ENCODE measurements at places on chromosomes 2 and 18. TPM values are rescaled to one million over a fixed set of nuclear protein-coding genes. Genes with fewer than 3 reads are reported as not detected.

REG1B gene
- total RNA-seq: 11.0 TPM

DNA sequence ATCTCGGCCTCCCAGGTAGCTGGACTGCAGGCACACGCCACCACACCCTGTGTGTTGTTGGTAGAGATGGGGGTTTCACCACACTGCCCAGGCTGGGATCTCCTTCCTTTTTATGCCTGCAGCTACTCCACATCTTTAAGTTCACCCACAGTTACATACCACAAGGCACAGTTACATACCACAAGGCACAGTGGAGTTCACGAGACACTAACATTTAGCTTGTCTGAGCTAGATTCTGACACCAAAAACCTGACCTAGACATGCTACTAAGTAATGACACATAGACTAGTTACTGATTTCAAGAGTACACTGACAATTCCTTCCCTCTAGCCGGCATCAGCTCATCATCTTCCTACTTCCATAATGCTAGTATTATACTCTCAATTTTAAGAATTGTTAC lies 4.3 kb downstream of the POLR2D start:
- no peak overlapping the region for H3K4me3 ChIP-seq
- no peak overlapping the region for H3K27ac ChIP-seq
- peaks cover 16% of the 10 kb centered on the region for H3K36me3 ChIP-seq

GRCh38 chr2:41962922-41963622 lies 84.7 kb upstream of the PKDCC start:
- DNase-seq: no peak
- no peaks in the 10 kb centered on the region for H3K36me3 ChIP-seq
- H3K4me1 ChIP-seq: peaks cover 26% of the 10 kb centered on the region
- H3K27me3 ChIP-seq: no peaks in the 10 kb centered on the region
- no peak overlapping the region for H3K4me3 ChIP-seq
- H3K27ac ChIP-seq: peak overlapping the region; percentile 74

DNA sequence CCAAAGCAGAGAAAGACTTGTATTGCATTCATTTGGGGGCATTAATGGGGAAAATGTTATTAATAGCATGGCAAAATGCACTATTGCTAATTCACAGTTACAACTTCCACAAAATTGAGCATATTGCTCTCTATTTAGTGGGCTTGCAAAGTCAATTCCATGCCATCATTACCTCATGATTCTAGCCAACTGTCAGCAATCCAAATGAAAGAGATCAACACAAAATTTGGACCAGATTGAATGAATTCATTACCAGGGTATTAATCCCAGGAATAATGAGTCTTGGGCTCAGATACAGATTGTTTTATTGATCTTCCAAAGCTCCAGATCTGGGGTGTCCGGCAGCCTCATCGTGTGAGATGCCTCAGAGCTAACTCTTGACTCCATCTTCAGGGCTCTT lies 38.3 kb downstream of the NXPH2 start:
- no peaks in the 10 kb centered on the region for H3K4me1 ChIP-seq
- no peaks in the 10 kb centered on the region for H3K27me3 ChIP-seq
- H3K4me3 ChIP-seq: no peak overlapping the region

C2orf81 gene
- 11.6 TPM for total RNA-seq

DNA sequence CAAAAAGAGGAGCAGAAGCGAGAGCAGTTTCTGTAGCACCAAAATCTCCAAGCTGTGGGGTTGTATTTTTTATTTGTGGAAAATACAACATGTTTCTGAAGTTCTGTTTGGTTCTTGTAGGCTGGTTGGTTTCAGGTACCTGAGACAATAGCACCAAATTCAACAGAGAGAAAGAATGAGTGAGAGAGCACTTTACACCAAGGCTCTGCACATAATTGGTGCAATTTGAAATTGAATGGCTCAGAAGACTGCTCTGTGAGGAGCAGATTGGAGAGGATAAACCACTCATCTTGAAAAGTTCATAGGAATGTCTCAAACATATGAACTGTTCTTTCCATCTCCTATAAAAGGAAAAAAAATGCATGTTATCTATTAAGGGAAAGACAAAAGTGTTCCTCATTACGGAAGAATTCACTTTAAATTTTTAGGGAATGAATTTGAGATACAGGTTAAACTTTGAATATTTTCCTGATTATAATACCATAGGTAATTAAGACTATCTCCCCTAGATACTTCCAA lies 175.1 kb downstream of the ATAD2B start:
- no peak overlapping the region for H3K4me3 ChIP-seq
- H3K27me3 ChIP-seq: no peaks in the 10 kb centered on the region
- H3K27ac ChIP-seq: no peak overlapping the region
- no peaks in the 10 kb centered on the region for H3K4me1 ChIP-seq
- DNase-seq: no peak

VAMP8 gene
- 196 TPM for total RNA-seq

DNA sequence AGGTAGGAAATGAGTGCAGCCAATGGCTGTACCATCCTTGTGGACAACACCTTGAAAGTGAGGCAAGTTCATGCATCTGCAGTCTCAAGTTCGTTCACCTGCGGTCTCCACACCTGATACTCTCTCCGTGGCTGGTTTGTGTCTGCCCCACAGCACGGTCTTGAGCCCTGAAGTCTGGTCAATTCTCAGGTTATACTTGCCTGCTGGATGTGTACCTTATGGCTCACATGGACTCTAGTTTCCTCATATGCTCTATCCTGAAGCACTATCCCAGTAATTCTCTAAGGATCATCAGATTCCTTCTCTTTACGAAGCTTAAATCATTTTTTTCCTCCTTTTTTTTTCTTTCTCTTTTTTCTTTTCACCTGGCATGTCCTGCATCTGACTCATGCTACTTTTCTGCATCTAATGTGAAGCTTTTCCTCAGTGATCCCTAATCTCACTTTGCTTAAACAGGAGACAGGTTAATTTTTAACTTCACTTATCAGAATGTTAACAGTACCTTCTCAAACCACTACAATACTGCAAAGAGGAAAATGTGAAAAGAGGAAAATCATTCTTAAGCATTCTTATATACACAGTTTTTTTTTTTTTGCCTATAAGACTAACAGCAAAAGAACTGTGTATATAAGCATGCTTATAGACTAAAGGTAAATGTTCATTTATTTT lies 511.2 kb downstream of the SOX11 start:
- H3K4me1 ChIP-seq: no peaks in the 10 kb centered on the region
- no peak overlapping the region for H3K27ac ChIP-seq
- H3K27me3 ChIP-seq: no peaks in the 10 kb centered on the region

NDC80 gene
- 0.63 TPM for total RNA-seq

- H3K4me3 ChIP-seq: no peak overlapping the region
- no peaks in the 10 kb centered on the region for H3K27me3 ChIP-seq
- no peak for DNase-seq
Measured at GRCh38 chr2:100189387-100189786, 47.0 kb upstream of the AFF3 start.

DNA sequence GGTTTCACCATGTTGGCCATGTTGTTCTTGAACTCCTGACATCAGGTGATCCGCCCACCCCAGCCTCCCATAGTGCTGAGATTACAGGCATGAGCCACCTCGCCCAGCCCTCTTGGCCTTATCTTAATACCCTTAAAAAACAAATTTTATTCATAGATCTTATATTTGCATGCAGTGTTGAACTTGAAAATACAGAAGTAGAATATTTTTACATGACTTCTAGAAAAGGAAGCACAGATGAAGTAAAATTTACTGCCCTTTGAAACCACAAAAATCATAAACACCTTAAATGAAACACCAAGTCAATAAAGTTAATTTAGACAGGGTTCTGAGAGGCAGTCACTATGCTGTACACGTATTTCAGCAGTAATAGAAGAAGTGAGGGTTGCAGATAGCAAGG lies 145.7 kb downstream of the CERS6 start:
- no peak overlapping the region for H3K4me3 ChIP-seq
- no peaks in the 10 kb centered on the region for H3K27me3 ChIP-seq
- DNase-seq: no peak
- H3K4me1 ChIP-seq: no peaks in the 10 kb centered on the region

GRCh38 chr2:43169099-43169945 lies 57.1 kb downstream of the ZFP36L2 start:
- H3K27me3 ChIP-seq: no peaks in the 10 kb centered on the region
- H3K36me3 ChIP-seq: no peaks in the 10 kb centered on the region
- no peak overlapping the region for H3K4me3 ChIP-seq
- peak overlapping the region; percentile 79 for H3K27ac ChIP-seq

DNA sequence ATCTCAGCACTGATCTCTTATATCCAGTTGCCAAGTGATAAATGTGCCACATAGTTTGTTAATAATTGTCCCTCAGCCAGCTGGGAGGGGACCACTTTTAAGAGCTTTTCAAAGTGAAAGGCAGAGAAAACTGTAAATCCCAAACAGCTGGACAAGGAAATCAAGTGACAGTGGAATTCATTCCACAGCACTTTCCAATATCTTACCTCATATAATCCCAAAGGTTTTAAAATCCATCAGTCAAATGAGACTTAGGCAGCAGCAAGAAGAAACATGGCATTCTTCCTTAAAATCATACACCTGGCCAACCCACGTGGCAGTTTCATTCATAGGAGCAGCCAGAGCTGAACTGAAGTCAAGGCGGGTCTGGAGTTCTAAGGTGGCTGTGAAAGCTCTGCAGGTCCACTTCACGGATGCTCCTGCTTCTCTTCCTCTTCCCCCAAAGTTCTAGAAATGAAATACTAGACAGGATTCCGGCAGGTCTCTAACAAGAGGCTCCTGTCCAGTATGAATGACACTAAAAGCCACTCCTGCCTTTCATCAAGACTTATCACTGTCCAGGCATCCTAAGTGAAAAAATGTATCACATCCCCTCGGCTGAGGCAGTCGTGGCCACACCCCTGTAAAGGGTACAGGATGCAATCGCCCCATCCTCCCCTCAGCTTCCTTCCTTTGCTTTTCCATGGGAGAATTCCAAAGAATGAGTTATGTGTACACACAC lies 190.4 kb upstream of the STK17B start:
- H3K4me3 ChIP-seq: no peak overlapping the region
- H3K4me1 ChIP-seq: no peaks in the 10 kb centered on the region
- no peaks in the 10 kb centered on the region for H3K27me3 ChIP-seq
- H3K27ac ChIP-seq: no peak overlapping the region

HJURP gene
- 0.94 TPM for total RNA-seq

- H3K4me1 ChIP-seq: no peaks in the 10 kb centered on the region
- H3K27me3 ChIP-seq: no peaks in the 10 kb centered on the region
- H3K27ac ChIP-seq: no peak overlapping the region
- no peak for DNase-seq
Measured at GRCh38 chr2:233764264-233764663, 4.2 kb downstream of the UGT1A1 start.

- H3K36me3 ChIP-seq: no peaks in the 10 kb centered on the region
- no peak overlapping the region for H3K27ac ChIP-seq
- DNase-seq: no peak
Measured at GRCh38 chr2:227466887-227467600, 4.9 kb upstream of the AGFG1 start.

DNA sequence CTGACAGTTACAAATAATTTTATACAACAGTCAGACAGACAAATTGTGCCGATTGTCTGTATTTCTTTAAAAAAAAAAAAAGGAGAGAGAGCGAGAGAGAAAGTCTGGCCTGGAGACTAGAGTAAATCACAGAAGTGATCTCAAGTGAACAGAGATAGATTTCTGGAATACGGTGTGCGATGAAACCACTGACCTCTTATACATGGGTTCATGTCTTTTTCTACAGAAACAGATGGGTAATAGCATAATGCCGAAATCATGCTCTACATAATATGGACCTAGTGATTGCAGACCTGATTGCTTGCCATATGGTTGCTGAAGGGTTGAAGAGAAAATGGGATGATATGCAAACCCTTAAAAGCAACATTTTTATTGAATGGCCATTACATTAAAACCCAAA lies 403.3 kb upstream of the FANCL start:
- no peaks in the 10 kb centered on the region for H3K4me1 ChIP-seq
- DNase-seq: no peak
- no peaks in the 10 kb centered on the region for H3K27me3 ChIP-seq
- no peak overlapping the region for H3K27ac ChIP-seq

GRCh38 chr2:2825516-2826208 lies 494.6 kb upstream of the MYT1L start:
- no peak for DNase-seq
- no peaks in the 10 kb centered on the region for H3K4me1 ChIP-seq
- H3K36me3 ChIP-seq: no peaks in the 10 kb centered on the region
- H3K27ac ChIP-seq: no peak overlapping the region
- H3K27me3 ChIP-seq: no peaks in the 10 kb centered on the region

- DNase-seq: no peak
- no peak overlapping the region for H3K27ac ChIP-seq
- H3K27me3 ChIP-seq: no peaks in the 10 kb centered on the region
- H3K36me3 ChIP-seq: peaks cover 10% of the 10 kb centered on the region
- no peak overlapping the region for H3K4me3 ChIP-seq
Measured at GRCh38 chr18:41966943-41967342, 11.9 kb downstream of the PIK3C3 start.

GRCh38 chr18:58541146-58541788 lies 87.6 kb downstream of the ALPK2 start:
- H3K36me3 ChIP-seq: no peaks in the 10 kb centered on the region
- H3K4me3 ChIP-seq: no peak overlapping the region
- no peaks in the 10 kb centered on the region for H3K27me3 ChIP-seq
- H3K4me1 ChIP-seq: peaks cover 9% of the 10 kb centered on the region
- DNase-seq: no peak

DNA sequence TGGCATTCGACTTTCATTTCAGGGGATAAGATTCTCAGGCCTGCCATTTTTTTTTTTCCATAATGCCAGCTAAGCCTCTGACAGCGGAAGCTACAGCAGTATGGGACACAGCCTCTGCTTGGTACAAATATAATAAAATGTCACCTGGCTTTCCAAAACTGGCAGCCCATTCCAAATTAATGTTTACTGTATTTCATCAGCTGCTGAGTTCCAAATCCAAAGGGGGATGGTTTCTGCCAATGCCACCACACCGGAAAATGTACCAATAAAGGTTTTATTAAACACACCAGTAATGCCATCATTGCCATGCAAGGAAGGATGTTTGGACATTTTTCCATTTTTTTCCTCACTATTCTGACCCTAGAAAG lies 275.8 kb upstream of the CCDC68 start:
- H3K4me3 ChIP-seq: no peak overlapping the region
- DNase-seq: no peak
- no peaks in the 10 kb centered on the region for H3K27me3 ChIP-seq
- no peak overlapping the region for H3K27ac ChIP-seq
- no peaks in the 10 kb centered on the region for H3K4me1 ChIP-seq
- H3K36me3 ChIP-seq: peaks cover 4% of the 10 kb centered on the region

DNA sequence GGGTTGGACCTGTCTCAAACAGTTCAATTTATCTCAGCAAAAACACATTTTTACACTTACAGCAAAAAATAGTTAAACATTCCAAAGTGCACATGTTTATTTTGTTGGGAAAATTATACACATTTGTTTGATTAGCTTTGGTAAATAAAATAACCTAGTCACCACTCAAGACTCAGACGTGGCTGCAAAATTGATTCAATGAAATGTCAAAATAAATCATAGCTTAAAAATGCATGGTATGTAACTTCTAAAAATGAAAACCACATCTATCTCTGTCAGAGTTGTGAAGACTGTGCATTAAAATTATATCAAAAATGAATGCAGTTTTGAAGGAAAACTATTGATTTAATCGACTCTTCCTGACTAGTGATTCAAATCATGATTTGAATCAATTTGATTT lies 56.7 kb downstream of the GALNT14 start:
- no peaks in the 10 kb centered on the region for H3K27me3 ChIP-seq
- H3K4me3 ChIP-seq: no peak overlapping the region
- no peaks in the 10 kb centered on the region for H3K36me3 ChIP-seq
- H3K27ac ChIP-seq: peak overlapping the region; percentile 71
- no peak for DNase-seq
